ENCODE measurements at places on chromosomes 1 and 21.
A peak's percentile ranks its signal among the peaks of the same experiment; 100 is the strongest.

- DNase-seq: no peak
These were observed 148.2 kb upstream of the KLHDC7A start for GRCh38 chr1:18332576-18332975.

DNA sequence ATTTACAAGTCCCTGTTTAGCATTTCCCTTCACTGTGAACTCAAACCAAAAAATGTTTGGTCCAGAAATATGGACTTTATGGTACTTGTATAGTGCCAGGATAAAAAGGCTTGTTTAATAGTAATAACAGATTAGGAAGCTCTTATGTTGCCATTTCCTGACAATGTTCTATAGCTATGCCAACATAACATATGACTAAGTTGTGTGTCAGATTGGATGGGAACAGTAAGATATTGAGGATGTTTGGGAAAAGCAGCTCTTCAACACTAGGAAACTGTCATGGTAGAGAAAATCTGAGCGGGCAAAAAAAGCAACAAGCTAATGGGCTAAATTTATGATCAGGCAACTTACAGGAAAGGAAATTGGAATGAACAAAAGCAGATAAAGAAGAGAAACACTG is 287.1 kb upstream of the ADGRL4 start:
- DNase-seq: peak; percentile 22

- no peak for DNase-seq
These were observed 11.8 kb downstream of the LAPTM5 start for GRCh38 chr1:30745834-30746208.

- peak; percentile 67 for DNase-seq
These were observed 8.3 kb upstream of the RNF19B start for GRCh38 chr1:32972814-32973428.

- DNase-seq: no peak
These were observed 4.9 kb downstream of the SLAMF8 start for GRCh38 chr1:159831412-159832141.

DNA sequence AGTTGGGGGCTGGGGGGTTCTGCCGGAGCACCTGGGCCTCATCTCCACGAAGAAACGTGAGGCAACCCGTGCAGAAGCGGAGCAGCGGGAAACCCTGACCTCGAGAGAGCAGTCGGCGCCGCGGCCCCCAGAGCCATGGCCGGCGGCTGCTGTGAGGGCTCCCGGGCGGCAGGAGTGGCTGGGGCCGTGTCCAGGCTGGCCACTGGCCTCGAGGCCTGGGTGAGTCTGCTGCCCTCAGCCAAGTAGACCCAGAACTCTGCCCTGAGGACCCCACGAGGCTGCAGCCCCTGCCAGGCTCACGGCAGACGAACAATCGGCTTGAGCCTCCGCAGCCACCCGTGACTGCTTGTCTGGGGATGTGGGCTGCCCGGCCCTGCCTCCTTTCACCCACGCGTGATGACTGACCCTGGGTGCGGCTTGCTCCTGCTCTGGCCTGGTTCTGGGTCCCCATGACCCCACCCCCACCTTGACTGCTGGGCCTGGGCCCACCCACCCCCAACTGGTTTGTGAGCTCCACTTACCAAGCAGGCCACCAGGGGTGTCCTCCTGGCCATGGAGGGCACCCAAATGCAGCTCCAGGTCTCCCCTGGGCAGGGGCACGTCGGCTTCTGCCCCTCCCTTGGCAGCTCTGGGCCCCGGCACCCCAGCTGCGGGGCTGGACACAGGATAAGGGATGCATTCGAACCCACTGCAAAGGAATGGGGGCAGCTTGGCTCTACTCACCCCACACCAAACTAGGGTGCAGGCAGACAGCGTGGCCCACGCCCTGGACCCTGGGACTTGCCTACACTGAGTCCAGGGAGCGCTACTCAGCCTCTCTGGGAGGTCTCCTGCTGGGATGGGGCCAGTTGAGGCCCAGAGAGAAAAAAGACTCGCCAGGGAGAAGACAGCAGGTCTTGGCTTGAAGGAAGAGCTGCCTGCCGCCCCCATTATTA is 34.2 kb downstream of the MORN1 start:
- no peak for DNase-seq

- peak; percentile 88 for DNase-seq
These were observed 64.9 kb downstream of the CD2 start for GRCh38 chr1:116819081-116819480.

DNA sequence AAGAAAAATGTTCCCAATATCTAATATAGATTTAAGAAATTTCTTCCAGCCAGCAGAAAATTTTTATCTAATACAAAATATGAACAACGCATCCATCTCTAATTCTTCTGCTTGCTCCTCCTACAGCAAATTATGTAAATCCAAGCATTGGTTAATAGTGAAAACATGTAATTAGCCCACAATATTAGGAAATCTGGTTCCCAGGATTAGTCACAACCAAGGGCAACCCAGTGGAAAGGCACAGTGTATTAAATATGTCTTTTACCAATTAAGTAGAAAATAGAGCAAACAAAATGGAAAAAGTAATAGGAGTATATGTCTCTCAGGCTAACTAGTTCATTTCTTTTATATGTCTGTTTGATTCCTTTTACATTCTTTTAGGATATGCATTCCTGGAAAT is 59.4 kb upstream of the IFI44L start:
- no peak for DNase-seq

GRCh38 chr1:208207388-208208131 is 36.6 kb downstream of the PLXNA2 start:
- peak; percentile 94 for DNase-seq

DNA sequence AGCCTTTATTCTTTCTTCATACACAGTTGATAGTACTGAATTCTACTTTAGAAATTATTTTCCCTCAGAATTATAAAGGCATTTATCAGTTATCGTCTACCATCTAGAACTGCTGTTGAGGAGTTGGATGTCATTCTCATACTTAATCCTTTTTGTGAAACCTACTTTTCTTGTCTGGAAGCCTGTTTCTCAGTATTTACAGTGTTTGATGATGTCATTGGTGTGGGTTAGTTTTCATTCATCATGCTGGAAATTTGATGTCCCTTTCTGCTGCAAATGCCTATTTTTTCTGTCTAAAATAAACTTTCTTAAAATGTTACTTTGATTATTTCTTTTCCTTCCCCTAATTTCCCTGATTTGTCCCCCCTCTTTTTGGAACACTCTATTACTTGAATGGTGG is 22.8 kb upstream of the ZNF281 start:
- no peak for DNase-seq
